Thoracic aorta endothelial cell (primary cell): ENCODE measurements at places on chromosomes 13 and 19. TPM values are rescaled to one million over a fixed set of nuclear protein-coding genes. Genes with fewer than 3 reads are reported as not detected.

NLRP5 gene
- not detected in 2 replicates for total RNA-seq

IZUMO1 gene
- 0.40 and 0.43 TPM in 2 replicates for total RNA-seq

OR7E24 gene
- total RNA-seq, result not detected in 2 replicates

SELENOV gene
- not detected in 2 replicates for total RNA-seq

MYO1F gene
- under 0.01 and 0.36 TPM in 2 replicates for total RNA-seq

ZNF66 gene
- 6.0 and 6.4 TPM in 2 replicates for total RNA-seq

KCTD4 gene
- under 0.01 TPM in 1 of 2 replicates, not detected in the other for total RNA-seq

USHBP1 gene
- 7.0 and 15.1 TPM in 2 replicates for total RNA-seq

ZNF677 gene
- total RNA-seq, result 23.1 and 23.8 TPM in 2 replicates

ZNF808 gene
- total RNA-seq, result 19.3 and 23.4 TPM in 2 replicates

NCAN gene
- total RNA-seq, result not detected in 2 replicates

TUBA3C gene
- total RNA-seq, result not detected in 2 replicates

FRY gene
- total RNA-seq, result 37.4 and 62.5 TPM in 2 replicates
